ENCODE measurements at places on chromosomes 7 and 10. TPM values are rescaled to one million over a fixed set of nuclear protein-coding genes. Genes with fewer than 3 reads are reported as not detected.

- DNase-seq = no peak
Measured at GRCh38 chr10:101897633-101898032, 54.0 kb upstream of the KCNIP2 start.

DNA sequence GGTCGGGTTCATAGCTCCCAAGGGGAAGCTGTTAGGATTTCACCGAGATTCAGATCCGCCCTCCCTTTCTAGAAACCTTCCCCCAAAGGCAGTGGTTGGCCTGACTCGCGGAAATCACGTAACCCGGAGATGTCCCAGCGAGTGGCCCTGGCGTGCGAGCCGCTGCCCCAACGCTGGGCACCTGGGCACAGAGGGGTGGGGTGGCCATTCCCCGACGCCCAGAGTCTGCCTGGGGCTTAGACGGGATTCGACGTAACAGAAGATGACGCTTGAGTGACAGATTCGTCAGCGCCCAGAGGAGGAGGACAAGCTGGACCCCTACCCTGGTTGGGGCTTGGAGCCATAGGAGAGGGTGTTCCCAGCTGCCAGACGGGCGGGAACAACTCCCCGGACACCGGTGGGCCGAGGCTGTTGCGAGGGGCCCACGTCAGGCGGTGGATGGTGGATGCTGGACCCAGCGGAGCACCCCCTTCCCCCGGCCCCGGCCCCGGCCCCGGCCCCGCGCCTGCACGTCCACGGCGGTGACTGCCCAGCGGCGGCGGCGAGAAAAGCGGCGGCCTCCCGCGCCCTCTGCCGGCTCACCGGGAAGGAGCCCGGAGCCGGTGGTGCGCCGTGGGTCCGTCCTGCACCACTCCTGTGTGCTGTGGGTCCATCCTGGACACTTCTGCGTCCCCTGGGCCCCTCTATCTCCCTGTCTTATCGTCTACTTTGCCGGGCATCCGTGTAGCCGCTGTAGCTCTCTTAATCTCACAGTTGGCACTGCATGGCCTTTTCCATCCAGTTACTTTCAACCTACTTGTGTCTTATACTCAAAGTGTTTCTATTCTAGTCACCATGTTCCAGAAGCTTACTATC lies 35.4 kb upstream of the KNDC1 start:
- DNase-seq = peak; percentile 19

DNA sequence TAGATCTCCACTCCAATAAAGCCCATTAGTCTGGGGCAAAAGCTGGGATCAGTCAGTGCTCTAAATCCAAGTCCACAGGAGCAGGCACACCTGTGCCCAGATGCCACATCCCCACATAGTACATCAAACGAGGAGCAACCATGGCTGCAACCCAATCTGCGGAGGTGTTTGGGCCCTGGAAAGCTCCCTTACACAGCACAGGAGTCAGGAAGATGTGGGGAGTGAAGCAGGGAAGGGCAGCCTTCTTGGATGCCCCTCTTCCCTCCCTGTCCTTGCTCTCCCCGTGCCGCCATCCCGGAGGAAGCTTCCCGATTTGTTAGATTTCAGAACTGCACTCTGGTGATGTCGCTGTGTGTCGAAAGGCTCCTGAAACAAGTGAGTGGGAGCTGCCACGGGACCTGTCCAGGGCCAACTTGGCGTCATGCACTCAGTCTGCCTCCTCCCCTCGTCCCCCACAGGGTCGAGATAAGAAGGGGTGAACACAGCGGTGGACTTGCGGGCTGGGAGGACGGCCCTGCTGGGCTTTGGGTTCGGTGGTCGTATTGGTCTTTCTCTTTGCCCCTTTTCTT lies 230.6 kb upstream of the GRB10 start:
- no peak for DNase-seq

GRCh38 chr7:100093925-100094486 lies 5.2 kb downstream of the COPS6 start:
- no peak for DNase-seq

DNA sequence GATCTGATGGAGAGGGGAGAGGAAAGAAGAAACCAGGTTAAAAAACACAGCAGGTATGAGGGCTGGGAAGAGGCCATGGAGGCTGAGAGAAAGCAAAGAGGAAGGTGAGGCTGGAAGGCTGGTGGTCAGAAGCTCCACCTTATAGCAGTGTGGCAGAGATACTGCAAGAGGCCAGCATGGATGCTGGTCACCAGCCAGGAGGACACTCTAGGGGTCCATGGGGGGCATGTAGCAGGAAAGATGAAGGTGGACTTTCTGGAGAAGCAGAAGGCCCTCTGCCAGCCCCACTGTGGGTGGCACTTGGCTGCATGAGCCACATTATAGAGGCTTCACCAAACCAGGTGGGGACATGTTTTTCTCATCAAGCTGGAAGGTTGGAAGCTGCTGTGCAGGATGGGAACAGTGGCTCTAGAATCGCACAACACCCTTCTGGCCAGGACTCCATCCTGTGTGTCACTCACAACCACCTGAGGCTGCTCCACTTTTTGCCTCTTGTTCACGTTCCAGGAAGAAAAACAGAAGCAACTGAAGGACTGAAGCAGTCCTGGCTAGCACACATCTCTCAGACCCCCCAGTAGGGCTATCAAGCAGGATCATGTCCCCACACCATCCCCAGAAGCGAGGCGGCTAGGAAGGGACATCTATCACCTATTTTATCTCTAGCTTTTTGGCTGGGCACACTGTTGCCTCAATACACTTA lies 587.5 kb upstream of the MGMT start:
- DNase-seq = no peak

DNA sequence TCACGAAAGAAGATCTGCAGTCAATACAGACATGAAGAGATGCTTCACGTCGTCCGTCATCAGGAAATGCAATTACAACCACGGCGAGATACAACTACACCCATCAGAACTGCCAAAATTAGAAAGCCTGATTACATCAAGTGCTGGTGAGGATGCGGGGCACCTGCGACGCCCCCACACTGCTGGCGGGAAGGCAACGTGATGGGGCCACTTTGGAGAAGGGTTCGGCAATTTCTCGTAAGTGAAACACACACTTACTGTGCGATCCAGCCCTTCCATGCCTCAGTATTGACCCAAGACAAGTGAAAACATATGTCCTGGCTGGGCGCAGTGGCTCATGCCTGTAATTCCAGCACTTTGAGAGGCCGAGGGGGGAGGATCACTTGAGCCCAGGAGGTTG lies 25.8 kb upstream of the PDGFA start:
- DNase-seq = no peak

- DNase-seq = no peak
Measured at GRCh38 chr10:34168439-34168838, 646.7 kb downstream of the PARD3 start.

Gene OR2A12
- not detected for total RNA-seq

Gene ZCCHC24
- total RNA-seq = 47.1 TPM

- DNase-seq = no peak
Measured at GRCh38 chr10:124738441-124738840, 5.7 kb downstream of the FAM53B start.

- DNase-seq = no peak
Measured at GRCh38 chr10:86868353-86868752, 89.1 kb downstream of the MMRN2 start.

DNA sequence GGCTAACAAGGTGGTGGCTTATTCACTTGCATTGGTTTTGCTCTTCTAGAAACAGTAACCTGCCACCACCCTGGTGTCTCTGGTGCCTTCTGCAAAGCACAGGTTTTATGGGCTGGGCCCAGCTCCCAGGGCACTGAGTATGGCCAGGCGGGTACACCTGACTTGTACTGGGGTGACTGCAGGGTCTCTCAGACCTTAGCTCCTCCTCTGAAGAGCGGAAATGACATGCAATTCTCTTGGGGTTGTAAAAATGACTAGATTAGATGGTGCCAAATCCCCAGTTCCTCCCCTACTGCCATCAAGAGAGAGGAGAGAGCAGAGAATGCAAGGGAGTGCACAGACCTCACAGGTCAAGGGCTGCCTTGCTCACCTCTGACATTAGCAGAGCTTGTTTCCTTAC lies 14.7 kb downstream of the ESYT2 start:
- no peak for DNase-seq

DNA sequence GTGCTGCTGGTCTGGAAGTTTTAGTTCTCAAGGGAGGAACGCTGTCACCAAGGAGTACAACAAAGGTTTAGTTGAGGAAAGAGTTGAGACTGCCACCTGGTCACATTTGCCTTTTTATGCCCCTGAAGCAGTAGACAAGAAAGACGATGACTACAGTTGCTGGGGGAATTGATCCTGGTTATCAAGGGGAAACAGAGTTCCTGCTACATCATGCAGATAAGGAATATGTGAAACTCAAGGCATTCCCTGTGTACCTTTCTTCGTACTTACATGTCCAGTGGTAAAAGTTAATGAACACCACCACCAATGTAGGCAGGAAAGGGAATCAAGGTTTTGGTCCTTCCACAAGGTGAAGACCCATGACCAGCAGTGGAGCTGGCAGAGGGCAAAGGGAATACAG lies 31.8 kb downstream of the SLC35B4 start:
- DNase-seq = no peak

DNA sequence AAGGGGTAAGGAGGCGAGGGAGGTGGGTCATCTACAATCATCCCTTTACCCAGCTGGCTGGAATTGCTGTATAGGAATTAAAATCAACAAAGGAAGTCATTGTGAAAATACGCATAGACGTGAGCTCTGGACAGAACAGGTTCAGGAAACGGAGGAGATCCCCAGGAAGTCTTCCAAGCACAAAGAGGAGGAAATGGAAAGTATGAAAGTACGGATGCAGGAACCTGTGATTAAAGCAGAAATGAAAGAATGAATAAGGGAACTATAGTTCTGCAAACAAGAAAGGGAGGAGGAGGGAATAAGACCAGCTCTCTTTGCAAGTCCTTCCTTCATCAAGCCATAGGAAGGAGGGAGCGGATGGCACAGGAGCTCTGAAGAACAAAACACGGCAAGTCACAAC lies 61.8 kb downstream of the PYROXD2 start:
- no peak for DNase-seq

GRCh38 chr7:136869001-136869961 lies 829 bp downstream of the CHRM2 start:
- DNase-seq = no peak

- no peak for DNase-seq
Measured at GRCh38 chr10:69955211-69955805, 97.3 kb upstream of the MACROH2A2 start.

DNA sequence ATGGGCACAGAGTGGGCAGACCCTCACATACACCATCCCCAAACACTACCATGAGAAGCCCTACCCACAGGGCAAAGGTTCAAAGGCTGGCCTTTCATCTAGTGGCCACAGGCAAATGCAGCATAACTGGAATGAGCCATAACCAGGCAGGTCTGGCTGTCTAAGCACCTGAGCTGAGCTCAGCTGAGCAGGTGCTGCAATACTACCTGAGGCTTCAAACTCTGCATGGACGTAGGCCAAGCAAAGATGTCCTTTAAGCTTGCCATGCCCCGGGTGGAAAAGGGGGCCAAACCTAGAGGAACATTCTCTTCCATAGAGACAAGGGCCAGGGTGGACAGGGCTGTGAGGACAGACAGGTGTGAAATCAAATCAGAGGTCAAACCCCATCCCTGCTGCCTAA lies 65.3 kb upstream of the CAMK2B start:
- DNase-seq = no peak

- DNase-seq = no peak
Measured at GRCh38 chr10:95579835-95580535, 18.8 kb upstream of the SORBS1 start.

DNA sequence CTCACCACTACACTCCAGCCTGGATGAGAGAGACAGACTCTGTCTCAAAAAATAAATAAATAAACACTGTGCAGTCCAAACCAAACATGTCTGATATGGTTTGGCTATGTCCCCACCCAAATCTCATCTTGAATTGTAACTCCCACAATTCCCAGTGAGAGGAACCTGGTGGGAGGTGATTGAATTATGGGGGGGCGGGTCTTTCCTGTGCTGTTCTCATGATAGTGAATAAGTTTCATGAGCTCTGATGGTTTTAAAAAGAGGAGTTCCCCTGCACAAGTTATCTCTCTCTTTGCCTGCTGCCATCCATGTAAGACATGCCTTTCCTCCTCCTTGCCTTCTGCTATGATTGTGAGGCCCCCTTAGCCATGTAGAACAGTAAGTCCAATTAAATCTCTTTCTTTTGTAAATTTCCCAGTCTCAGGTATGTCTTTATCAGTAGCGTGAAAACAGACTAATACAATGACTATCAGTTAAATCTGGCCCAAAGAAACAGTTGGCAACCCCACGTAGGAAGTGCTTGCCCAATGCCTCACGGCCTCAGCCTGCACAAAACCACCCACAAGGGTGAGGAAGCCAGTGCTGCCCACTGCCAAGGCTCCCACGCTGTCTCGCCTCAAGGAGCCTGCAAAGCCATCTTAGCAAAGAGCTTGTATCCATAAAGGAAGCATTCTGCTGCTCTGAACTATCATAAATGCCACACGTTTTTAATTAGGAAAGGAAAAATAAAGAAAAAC lies 64.7 kb downstream of the PIK3AP1 start:
- no peak for DNase-seq

GRCh38 chr7:12091231-12091630 lies 119.9 kb upstream of the TMEM106B start:
- DNase-seq = no peak

Gene CPA1
- total RNA-seq = not detected

- no peak for DNase-seq
Measured at GRCh38 chr10:132300582-132300981, 7.2 kb downstream of the STK32C start.

Gene ADCY1
- 2.3 TPM for total RNA-seq

Gene PON1
- total RNA-seq = not detected

Gene OR6V1
- total RNA-seq = not detected

GRCh38 chr7:20229081-20229480 lies 11.9 kb upstream of the MACC1 start:
- DNase-seq = no peak

DNA sequence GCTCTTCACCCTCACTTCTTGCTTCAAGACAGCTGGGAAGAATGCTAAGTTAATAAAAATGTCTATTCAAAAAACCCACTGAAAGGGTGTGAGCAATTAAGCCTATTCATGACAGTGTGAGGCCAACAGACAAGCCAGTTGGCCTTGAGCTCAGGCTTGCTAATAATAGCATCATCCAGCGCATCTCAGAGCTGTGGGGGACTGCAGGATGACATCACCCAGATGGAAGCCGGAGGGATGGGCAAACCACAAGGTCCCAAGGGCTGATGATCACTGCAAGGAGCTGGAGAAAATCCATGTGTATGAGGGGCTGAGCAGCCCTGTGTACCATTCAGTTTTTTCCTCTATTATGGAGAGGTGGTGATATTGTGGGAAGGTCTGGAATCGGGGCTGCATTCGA lies 770.4 kb downstream of the TNS3 start:
- DNase-seq = no peak

Gene TRIM74
- 2.4 TPM for total RNA-seq

Gene USP6NL
- 16.4 TPM for total RNA-seq

DNA sequence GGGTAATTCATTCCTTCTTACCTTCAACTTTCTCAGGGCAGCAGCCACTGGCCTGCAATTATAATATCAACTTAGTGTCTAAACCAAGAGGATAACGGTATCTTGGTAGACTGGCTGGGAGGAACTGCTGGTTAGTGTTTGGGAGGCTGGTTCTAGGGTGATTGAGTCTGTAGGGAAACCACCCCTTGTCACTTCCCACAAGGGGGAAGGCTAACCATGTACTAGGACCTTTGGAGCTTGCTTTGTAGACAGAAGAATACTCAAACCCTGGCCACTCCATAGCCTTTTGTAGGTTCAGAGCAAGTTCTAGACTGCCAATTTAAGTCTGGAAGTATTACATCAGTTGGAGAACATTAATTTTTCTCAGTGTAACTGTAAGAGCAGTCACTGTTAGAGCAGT lies 51.3 kb downstream of the NHLRC2 start:
- DNase-seq = no peak

Data from omental fat pad (tissue), 4 donors.